Mucosa of gallbladder (tissue), 1 donor: ENCODE measurements at places on chromosomes 5 and 9. TPM values are rescaled to one million over a fixed set of nuclear protein-coding genes. Genes with fewer than 3 reads are reported as not detected.

- DNase-seq: no peak
Measured at GRCh38 chr5:132760049-132760420, 12.8 kb downstream of the CCNI2 start.

GRCh38 chr9:113480612-113481011 lies 17.1 kb downstream of the RGS3 start:
- no peak for DNase-seq

NEUROG1 gene
- not detected for total RNA-seq

PCDHB7 gene
- 2.1 TPM for total RNA-seq

AHRR gene
- 3.5 TPM for total RNA-seq
